Keratinocyte (primary cell): ENCODE measurements at places on chromosomes 3 and 15. TPM values are rescaled to one million over a fixed set of nuclear protein-coding genes. Genes with fewer than 3 reads are reported as not detected.

MCF2L2 gene
- polyA plus RNA-seq = 0.04 to 0.26 TPM (median 0.05 TPM) in 3 replicates

RHOV gene
- 1.2 to 12.1 TPM (median 7.1 TPM) in 3 replicates for polyA plus RNA-seq

DNA sequence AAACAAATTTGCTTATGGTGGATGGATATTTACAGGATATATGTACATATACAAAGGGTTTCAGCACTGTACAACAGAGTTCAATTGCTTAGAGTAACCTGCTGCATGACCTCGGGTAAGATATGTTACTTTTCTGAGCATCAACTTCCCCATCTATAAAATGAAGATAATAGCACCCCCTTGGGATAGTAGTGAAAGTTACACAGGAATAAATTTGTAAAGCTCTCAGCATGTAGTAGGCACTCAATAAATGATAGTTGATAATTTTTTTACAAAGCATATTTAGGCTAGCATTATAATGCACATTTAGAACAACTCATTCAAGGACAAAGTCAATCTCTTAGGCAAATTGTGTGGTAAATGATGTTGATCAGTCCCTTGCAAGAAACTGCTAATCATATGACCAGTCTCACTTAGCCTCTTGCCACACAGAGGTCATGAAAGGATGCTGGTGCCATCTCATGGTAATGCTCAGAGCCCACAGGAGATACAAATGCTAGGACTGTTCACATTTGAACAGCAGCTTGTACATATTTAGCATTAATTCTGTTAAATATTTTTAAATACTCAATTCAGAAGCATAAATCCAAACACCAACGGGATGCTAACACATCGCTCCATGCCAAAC lies 123.9 kb downstream of the MAGI1 start:
- DNase-seq = no peak

GRCh38 chr3:107769882-107770281 lies 247.1 kb downstream of the BBX start:
- no peak for DNase-seq

GRCh38 chr3:119609301-119609700 lies 11.6 kb downstream of the PLA1A start:
- no peak for DNase-seq

- DNase-seq = no peak
Observed at GRCh38 chr3:37892927-37893600, 31.4 kb downstream of the CTDSPL start.

- DNase-seq = no peak
Observed at GRCh38 chr3:196792771-196793170, 53.1 kb downstream of the PAK2 start.

- DNase-seq = no peak
Observed at GRCh38 chr3:64143409-64144130, 81.7 kb downstream of the PRICKLE2 start.

SLC51A gene
- polyA plus RNA-seq = not detected in 3 replicates

CNTN3 gene
- 0.01 to 0.06 TPM in 2 of 3 replicates, not detected in the other for polyA plus RNA-seq

- DNase-seq = no peak
Observed at GRCh38 chr3:7546253-7546652, 685.3 kb downstream of the GRM7 start.

GRCh38 chr3:164879201-164879600 lies 199.1 kb downstream of the SI start:
- DNase-seq = no peak

GRCh38 chr3:100090669-100091005 lies 23.7 kb downstream of the FILIP1L start:
- no peak for DNase-seq

GRCh38 chr15:90082140-90082715 lies 20.0 kb downstream of the IDH2 start:
- no peak for DNase-seq

PRICKLE2 gene
- 7.0 to 8.6 TPM (median 7.8 TPM) in 3 replicates for polyA plus RNA-seq

ZCWPW2 gene
- 0.24 to 0.58 TPM (median 0.40 TPM) in 3 replicates for polyA plus RNA-seq

DNA sequence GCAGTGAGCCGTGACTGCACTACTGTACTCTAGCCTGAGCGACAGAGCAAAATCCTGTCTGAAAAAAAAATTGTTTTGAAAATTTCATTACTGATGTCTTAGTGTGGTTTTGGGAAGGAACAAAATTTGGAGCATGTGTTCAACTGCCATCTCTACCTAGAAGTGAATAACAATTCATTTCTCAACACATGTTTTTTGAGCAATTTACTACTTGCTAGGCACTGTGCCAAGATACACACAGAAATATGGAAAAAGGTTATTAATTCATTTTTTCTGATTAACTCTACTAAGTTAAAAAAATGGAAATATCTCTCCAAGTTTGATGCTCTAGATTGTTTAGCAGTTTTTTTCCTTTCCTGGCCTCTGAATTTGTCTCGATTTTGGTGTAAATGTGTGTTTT lies 5.2 kb upstream of the TCF12 start:
- DNase-seq = no peak

GRCh38 chr3:45786801-45787495 lies 9.4 kb downstream of the SLC6A20 start:
- no peak for DNase-seq

DNA sequence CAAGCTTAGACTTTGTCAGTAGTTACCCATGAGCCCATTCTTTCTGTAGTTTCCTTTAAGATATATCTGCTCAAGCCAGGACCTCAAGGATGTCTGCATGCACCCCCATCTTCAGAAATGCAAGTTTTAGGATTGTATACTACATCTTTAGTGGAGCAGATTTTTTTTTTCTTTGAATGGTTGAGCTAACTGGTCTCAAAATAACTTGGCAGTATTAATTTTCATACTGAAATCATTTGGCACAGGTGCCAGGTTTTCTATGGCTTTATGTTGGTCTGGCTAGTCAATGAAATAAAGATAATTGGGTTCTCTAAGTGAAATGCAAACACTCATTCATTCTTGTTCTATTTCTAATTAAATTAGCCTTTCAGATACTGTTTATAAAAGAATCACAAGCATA lies 108.9 kb downstream of the ATG7 start:
- DNase-seq = no peak

GRCh38 chr3:15120986-15121385 lies 22.0 kb upstream of the RBSN start:
- DNase-seq = no peak

PPP1R14D gene
- not detected in 3 replicates for polyA plus RNA-seq

DNA sequence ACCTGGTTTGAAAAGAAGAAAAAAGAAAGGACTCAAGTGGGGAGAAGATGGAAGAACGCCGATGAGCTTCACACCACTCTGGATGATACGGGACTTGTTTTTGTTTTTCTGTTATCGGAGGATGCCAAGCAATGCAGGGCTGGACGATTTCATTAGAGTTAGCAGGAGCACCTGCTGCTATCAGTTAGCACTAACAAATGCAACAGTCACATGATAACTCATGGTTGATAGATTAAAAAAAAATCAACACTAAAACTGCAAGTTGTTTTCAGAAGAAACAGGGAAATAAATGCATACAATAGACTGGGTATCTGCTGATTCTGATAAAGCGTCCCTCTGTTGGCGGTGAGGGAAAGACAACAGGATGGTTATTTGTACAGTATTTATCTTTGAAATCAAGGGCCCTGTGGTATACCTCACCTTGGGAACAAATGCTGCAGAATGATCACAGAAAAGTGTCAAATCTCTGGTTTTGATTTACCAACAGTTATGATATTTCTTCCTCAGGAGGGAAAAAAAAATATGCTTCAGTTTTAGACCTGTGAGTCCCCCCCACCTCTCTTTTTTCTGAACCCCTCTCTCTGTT lies 575.1 kb downstream of the FOXP1 start:
- DNase-seq = no peak

ADAMTSL3 gene
- polyA plus RNA-seq = 0.01 TPM in 3 replicates

FOXB1 gene
- polyA plus RNA-seq = not detected in 3 replicates

DNA sequence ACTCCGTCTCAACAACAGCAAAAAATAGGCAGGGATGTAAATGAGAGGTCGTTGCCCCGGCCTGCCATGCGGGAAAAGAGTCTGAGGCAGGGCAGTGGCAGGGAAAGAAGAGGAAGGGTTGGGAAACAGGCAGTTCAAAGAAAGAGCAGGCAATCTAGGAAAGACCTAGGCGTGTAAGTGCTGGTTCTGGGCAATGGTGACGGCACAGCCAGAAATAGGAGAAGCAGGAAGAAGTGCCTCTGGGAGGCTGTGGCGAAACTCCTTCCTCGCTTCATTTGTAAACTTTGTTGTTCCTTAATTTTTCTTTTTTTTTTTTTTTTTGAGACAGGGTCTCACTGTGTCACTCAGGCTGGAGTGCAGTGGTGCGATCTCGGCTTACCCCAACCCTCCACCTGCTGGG lies 4.3 kb downstream of the SLC51A start:
- no peak for DNase-seq

STAB1 gene
- 0.02 TPM in 1 of 3 replicates, not detected in the others for polyA plus RNA-seq

RNF111 gene
- polyA plus RNA-seq = 20.4 to 31.2 TPM (median 27.4 TPM) in 3 replicates

- DNase-seq = no peak
Observed at GRCh38 chr3:114799816-114800215, 347.3 kb downstream of the ZBTB20 start.

- DNase-seq = no peak
Observed at GRCh38 chr3:55704521-55704920, 217.4 kb upstream of the WNT5A start.

DAPK2 gene
- 0.83 to 1.7 TPM (median 1.4 TPM) in 3 replicates for polyA plus RNA-seq

- DNase-seq = no peak
Observed at GRCh38 chr3:158093526-158093925, 12.7 kb downstream of the SHOX2 start.

- DNase-seq = no peak
Observed at GRCh38 chr15:64622410-64623260, 152.8 kb downstream of the RBPMS2 start.

IL17RC gene
- polyA plus RNA-seq = 6.3 to 12.7 TPM (median 7.4 TPM) in 3 replicates

- DNase-seq = no peak
Observed at GRCh38 chr15:75648156-75649000, 666 bp downstream of the SNX33 start.

- no peak for DNase-seq
Observed at GRCh38 chr3:172856795-172857742, 106.5 kb downstream of the ECT2 start.

GRCh38 chr3:171225708-171226107 lies 199.2 kb upstream of the SLC2A2 start:
- no peak for DNase-seq

DNA sequence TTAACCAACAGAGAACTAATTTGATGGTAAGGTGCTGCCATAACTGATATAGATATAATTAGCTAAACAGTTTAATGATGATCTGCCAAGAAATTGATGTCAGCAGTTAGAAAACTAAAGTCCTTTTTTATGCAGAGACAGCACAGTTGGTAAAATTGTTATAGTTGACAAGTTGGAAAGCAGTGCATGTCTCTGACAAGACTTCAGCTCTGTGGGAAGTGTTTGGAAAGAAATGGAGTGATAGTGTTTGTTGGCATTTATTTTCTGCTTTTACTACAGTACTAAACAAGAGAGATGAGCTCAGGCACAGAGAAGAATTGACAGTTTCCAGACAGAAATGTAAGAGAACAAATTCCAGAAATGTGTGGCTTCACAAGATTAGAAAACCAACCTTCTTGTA lies 523.5 kb upstream of the BCHE start:
- no peak for DNase-seq

GRCh38 chr15:68565726-68566125 lies 13.1 kb upstream of the CORO2B start:
- DNase-seq = no peak

TTC21A gene
- polyA plus RNA-seq = 1.1 to 2.4 TPM (median 1.3 TPM) in 3 replicates

- no peak for DNase-seq
Observed at GRCh38 chr15:58805095-58805494, 34.0 kb downstream of the MINDY2 start.

GRCh38 chr3:45124352-45124751 lies 21.8 kb downstream of the CDCP1 start:
- DNase-seq = no peak

AVEN gene
- polyA plus RNA-seq = 10.6 to 16.6 TPM (median 14.4 TPM) in 3 replicates

- no peak for DNase-seq
Observed at GRCh38 chr3:183283886-183284285, 30.8 kb downstream of the B3GNT5 start.

CIDEC gene
- polyA plus RNA-seq = not detected in 3 replicates

GRCh38 chr15:22811640-22812039 lies 25.2 kb downstream of the NIPA1 start:
- DNase-seq = no peak

DNA sequence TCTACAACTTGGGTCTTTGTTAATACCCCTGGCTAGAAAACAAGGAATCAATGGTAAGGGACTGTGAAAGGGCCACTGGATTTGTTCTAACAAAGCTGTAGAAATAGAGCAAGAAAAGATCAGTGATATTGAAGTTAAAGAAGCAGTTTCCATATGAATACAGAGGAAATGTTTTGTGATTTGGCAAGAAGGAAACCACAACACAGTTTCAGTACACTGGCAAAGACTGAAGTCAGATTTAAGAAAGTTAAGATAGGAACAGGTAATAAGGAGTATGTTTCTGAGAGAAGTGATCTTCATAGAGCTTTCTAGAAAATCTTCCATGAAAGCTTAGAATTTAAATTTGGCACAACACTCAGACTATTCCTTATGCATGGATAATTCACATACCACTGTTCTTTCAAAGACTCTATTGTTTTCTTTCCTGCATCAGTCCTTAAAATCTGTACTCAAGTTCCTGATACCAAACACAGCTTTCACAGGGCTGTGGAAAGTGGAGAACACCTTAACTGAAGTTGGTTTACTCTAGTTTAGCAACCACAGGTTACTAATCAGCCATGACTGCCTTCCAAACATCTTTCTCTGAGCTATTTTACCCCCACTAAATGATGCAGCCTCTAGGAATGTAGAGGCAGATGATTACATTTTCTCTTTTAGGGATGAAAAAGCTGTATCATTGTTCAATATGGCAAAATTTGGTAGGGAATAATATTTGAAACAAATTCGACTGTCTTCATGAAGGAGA lies 32.4 kb upstream of the ALCAM start:
- no peak for DNase-seq

DNA sequence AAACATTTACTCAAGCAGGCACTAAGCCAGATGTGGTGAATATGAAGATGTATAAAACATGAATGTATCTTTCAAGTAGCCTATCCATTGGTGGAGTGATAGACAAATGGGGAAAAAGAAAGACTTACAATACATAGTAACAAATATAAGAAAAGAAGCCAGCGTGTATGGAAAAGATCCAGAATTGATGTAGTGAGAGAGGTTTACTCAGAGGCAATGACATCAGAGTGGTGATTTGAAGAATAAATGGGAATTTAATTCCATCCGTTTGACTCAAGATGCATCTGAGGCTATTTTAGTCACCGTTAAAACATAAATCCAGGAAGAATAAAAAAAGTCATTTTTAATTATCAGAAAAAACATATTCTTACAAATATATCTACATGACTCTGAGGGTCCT lies 162.6 kb downstream of the IL1RAP start:
- no peak for DNase-seq

CSTA gene
- polyA plus RNA-seq = 649 to 1,138 TPM (median 1,068 TPM) in 3 replicates

- DNase-seq = no peak
Observed at GRCh38 chr15:70137967-70138366, 40.2 kb upstream of the TLE3 start.

GRCh38 chr15:73081321-73081958 lies 29.2 kb downstream of the NEO1 start:
- no peak for DNase-seq

GRCh38 chr15:94305133-94305532 lies 73.8 kb downstream of the MCTP2 start:
- no peak for DNase-seq

RETNLB gene
- polyA plus RNA-seq = not detected in 3 replicates

RYR3 gene
- polyA plus RNA-seq = 0.01 to 0.09 TPM (median 0.04 TPM) in 3 replicates

- DNase-seq = no peak
Observed at GRCh38 chr3:13487403-13487802, 7.3 kb downstream of the HDAC11 start.

GRCh38 chr3:97816811-97817210 lies 5.0 kb upstream of the CRYBG3 start:
- no peak for DNase-seq
